Caki2 (cell line): ENCODE measurements at places on chromosomes 3 and 15.

GRCh38 chr15:78002996-78003395, 74.5 kb downstream of the TBC1D2B start:
- no peak for DNase-seq

DNA sequence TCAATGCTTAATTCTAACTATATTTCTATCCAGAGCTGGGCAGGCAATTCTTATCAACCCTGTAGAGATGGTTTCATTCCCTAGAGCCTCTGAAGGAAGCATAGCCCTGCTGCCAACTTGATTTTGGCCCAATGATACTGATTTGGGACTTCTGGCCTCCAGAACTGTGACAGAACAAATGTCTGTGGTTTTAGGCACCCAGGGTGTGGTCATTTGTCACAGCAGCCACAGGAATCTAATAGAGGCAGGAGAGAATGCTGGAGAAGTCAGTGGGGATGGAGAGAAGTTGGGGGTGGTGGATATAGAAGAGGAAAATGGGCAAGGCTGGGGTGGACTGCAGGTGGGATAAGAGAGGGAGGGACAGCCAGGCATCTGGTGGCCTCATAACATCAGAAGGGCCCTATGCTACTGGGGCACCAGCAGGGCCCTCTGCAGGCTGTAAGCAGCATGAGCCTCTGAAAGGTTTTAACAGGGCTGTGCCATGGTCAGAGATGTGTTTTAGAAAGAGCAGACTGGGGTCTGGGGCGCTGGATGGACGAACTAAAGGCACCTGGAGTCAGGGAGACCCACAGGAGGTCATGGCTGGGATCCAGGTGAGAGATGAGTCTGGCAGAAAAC, 19.8 kb downstream of the MRPS11 start:
- no peak for DNase-seq

DNA sequence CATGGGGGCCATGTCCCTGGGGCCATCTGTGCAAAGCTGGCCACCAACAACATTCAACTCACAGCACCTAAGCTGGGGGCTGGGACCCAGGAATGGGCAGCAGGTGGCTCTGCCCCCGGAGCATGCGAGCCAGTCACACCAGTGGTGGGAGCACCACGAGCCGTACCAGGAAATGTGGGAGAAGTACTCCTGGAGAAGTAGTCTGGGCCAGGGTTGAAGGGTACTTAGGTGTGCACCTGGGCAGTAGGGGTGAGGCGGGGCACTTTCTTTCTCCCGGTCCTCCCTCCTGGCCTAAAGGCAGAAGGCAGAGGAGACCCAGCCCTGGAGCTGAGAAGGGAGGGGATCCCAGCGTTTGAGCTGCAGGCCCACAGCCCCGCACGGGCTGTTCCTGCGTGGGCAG, 94.2 kb downstream of the PLXNA1 start:
- DNase-seq: no peak

- no peak for DNase-seq
These were observed 177.2 kb downstream of the CBLB start for GRCh38 chr3:105691633-105692032.

DNA sequence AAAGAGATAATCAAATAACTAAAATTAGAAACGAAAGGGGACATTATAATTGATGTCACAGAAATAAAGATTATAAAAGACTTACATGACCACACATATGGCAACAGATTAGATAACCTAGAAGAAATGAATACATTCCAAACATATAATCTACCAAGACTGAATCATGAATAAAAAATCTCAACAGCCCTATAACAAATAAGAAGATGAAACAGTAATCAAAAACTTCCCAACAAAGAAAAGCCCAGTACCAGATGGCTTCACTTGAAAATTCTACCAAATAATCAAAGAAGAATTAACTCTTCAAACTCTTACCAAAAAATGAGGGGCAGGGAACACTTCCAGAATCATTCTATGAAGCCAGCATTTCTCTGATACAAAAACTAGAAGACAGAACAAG, 11.8 kb downstream of the TOP2B start:
- no peak for DNase-seq
